ENCODE measurements at places on chromosomes 6 and 20.

DNA sequence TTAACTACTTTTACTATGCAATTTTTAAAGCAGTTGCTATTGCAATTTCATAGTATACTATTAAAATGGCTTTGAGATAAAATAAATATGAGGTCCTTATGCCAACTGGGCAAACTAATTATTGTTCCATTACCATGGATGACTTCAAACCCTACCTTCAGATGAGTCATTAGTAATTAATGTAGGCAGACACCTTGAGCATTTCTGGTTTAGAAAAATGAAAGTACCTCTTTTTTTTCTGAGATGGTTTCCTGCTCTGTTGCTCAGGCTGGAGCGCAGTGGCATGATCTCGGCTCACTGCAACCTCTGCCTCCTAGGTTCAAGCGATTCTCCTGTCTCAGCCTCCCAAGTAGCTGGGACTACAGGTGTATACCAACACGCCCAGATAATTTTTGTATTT lies 11.9 kb downstream of the ASF1A start:
- no peak for DNase-seq

GRCh38 chr6:149499066-149499465 lies 14.3 kb upstream of the ZC3H12D start:
- DNase-seq: no peak

- no peak for DNase-seq
Observed at GRCh38 chr6:142726616-142727015, 218.4 kb downstream of the HIVEP2 start.

DNA sequence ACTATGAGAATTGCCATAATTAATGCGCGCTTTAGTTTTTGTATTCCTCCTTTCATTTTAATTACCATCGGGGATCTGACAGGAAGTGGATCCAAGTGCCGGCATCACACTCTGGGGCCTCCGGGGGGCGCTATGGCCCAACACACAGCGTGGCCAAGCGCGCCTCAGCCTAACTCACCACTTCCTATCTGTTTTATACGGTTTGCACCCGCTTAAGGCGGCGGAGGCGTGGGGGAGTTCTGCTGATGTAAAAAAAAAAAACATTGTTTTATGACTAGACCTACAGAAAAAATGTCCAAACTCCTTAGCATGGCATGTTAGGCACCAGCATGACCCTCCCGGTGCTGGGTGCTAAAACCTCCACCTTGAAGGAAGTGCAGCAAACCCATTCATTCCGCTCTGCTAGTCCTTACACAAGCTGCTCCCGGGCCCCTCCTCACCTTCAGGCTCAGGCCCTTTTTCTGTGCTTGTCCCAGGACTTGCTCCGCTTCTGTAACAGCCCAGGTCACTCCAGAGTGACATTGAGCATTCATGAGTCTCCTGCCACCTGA lies 4.5 kb upstream of the EBF4 start:
- DNase-seq: peak; percentile 36

- no peak for DNase-seq
Observed at GRCh38 chr6:137231895-137232294, 12.7 kb upstream of the IFNGR1 start.
